ENCODE measurements at places on chromosomes 2 and 18.

- DNase-seq = no peak
Observed at GRCh38 chr2:68726100-68726499, 8.5 kb upstream of the ARHGAP25 start.

GRCh38 chr2:232794981-232795380, 18.6 kb upstream of the KCNJ13 start:
- no peak for DNase-seq

- DNase-seq = no peak
Observed at GRCh38 chr18:26407736-26408601, 140.4 kb downstream of the KCTD1 start.

GRCh38 chr2:2389215-2389614, 58.1 kb upstream of the MYT1L start:
- no peak for DNase-seq

GRCh38 chr2:176582990-176583481, 313.8 kb downstream of the MTX2 start:
- DNase-seq = no peak

DNA sequence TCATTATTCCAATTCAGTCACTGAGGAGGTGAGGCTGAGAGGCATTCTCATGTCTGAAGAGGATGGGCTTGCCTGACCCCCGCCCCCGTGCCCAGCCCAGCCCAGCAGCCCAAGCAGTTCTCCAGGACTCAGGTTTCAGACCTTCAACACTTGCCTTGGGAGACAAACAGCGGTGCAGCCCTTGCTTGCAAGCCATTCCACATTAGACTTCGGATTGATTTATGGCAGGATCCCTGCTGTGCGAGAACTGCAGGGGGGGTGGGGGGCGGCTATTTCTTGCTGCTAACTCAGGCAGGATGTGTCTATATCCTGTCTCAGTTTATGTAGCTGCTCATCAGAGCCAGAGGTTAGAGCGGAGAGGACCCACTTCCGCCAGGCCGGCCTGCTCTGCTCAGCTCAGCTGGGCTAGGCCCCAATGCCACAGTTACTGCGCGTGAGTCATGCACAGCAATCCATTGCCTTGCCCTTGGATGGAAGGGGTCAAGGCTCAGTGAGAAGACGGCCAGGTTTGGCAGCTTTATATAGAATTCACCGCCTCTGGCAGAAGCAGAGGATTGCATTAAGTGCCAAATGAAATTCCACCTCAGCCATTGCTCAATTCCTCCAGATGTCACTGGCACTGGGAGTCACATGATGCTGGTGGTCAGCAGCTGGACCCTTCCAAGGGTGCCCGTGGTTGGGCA, 1.8 kb downstream of the GYPC start:
- DNase-seq = peak; percentile 74

All from CD4-positive, alpha-beta T cell treated with Interleukin-2 at 100 ng/mL for 4 hours (primary cell).